Jurkat, Clone E6-1 (cell line): ENCODE measurements at places on chromosomes 7 and 10.
A peak's percentile ranks its signal among the peaks of the same experiment; 100 is the strongest.

- DNase-seq, result no peak
These were observed 85.4 kb upstream of the RHOBTB1 start for GRCh38 chr10:61029411-61029810.

- peak; percentile 84 for DNase-seq
These were observed 81.3 kb downstream of the PRKCQ start for GRCh38 chr10:6498771-6499170.

DNA sequence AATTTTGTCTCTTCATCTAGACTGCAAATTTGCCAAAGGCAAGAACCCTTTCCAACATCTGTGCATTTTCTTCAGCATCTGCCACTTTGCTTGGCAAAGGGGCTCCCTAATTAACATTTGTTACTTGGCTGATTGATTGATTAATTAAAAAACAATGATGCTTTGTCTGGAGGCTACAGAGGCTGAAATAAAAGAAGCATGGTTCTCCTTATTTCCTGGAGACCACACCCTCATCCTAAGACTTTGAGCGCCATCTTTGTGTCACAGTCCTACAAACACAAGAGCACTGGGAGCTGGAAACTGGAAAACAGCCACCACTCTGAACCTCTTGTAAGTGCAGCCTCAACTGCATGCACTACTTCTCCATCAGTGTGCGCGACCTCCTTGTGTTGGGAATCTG lies 189.2 kb downstream of the C7orf25 start:
- no peak for DNase-seq

- DNase-seq, result no peak
These were observed 49.1 kb upstream of the FOXK1 start for GRCh38 chr7:4633012-4633411.

- DNase-seq, result no peak
These were observed 286.9 kb downstream of the KCNMA1 start for GRCh38 chr10:77350711-77351119.
